ENCODE measurements at places on chromosomes 6 and 20. TPM values are rescaled to one million over a fixed set of nuclear protein-coding genes. Genes with fewer than 3 reads are reported as not detected.

GRM1 gene
- polyA plus RNA-seq = 0.82 TPM

- no peak overlapping the region for H3K27ac ChIP-seq
- H3K36me3 ChIP-seq = no peaks in the 10 kb centered on the region
- H3K4me1 ChIP-seq = no peaks in the 10 kb centered on the region
- H3K4me3 ChIP-seq = no peak overlapping the region
These were observed 660.4 kb upstream of the GJE1 start for GRCh38 chr6:141472162-141472928.

DNA sequence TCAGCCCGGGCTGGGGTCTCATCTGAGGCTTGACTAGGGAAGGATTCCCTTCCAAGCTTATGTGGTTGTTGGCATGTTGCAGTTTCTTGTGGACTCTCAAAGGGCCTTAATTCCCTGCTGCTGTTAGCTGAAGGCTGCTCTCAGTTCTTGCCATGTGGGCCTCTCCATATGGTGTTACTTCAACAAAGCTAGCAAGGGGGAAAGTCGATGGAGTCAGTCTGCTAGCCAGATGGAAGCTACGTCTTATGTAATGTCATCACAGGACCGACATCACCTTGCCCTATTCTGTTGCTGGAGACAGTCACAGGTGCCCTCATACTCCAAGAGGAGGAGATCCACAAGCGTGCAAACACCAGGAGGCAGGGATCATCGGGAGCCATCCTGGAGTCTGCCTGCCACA is 43.3 kb upstream of the ARMC2 start:
- no peaks in the 10 kb centered on the region for H3K36me3 ChIP-seq
- no peaks in the 10 kb centered on the region for H3K27me3 ChIP-seq

DNA sequence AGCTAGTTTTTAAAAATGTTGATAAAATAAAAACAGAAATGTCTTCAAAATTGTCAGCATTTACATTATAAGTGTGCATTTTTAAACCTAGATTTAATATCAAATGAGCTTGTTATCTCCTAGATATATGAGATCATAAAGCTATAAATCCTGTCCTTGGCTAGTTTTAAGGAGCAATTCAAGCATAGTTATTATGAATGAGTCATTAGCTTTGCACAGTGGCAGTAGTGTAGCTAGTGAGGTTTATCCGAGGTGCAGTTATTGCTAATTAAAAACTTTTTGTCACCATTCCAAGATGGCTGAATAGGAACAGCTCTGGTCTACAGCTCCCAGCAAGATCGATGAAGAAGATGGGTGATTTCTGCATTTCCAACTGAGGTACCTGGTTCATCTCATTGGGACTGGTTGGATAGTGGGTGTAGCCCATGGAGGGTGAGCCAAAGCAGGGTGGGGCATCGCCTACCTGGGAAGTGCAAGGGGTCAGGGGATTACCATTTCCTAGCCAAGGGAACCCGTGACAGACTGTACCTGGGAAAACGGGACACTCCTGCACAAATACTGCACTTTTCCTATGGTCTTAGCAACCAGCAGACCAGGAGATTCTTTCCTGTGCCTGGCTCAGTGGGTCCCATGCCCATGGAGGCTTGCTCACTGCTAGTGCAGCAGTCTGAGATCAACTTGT is 108.8 kb upstream of the SYNCRIP start:
- H3K27me3 ChIP-seq = no peaks in the 10 kb centered on the region
- no peak overlapping the region for H3K27ac ChIP-seq
- H3K4me1 ChIP-seq = no peaks in the 10 kb centered on the region
- no peaks in the 10 kb centered on the region for H3K36me3 ChIP-seq

DNA sequence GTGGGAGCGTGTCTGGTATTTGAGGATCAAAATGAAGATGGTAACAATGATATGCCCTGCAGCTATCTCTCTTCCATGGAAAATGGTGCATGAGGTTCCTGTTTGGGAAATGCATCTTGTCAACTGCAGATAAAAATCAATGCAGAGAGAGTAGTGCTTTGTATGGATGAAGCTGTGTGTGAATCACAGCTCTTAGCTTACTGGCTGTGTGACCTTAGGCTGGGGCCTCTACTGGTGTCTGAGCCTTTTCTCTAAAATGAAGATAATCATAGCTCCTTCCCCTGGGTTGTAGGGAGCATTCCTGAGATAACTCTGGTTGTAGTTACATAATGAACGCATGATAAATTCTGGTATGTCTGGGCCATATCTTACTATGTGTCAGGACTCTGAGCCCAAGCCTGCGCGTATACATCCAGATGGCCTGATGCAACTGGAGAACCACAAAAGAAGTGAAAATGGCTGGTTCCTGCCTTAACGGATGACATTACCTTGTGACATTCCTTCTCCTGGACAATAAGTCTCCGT is 19.6 kb downstream of the ANGPT4 start:
- H3K27ac ChIP-seq = no peak overlapping the region
- H3K27me3 ChIP-seq = no peaks in the 10 kb centered on the region
- H3K36me3 ChIP-seq = no peaks in the 10 kb centered on the region

Data from kidney (tissue), 22 donors.